NCI-H2081 treated with DMSO at 0.1 percent for 48 hours (cell line): ENCODE measurements at places on chromosomes 11 and 22.

DNA sequence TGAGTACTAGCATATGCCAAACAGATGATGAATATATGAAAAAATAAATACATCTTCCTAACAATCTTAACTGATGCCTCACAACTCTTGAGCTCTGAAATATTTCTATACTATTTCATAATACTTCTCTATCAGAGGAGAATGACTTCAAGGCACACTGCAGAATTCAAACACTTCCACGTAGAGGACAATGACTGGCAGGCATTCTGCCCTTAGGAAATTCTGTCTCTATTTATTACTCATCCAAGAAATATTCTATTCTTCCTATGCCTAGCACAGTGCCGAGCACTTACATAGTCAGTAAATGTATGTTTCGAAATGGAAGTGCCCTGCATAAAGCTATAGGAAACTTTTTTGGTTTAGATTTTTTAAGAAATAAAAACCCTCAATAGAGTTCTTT lies 809.1 kb downstream of the DLG2 start:
- no peak for DNase-seq

- DNase-seq = no peak
These were observed 533.6 kb downstream of the CNTN5 start for GRCh38 chr11:99554232-99554903.

- no peak for DNase-seq
These were observed 39.1 kb downstream of the TMEM123 start for GRCh38 chr11:102413497-102413896.

- DNase-seq = no peak
These were observed 94.9 kb downstream of the SEZ6L start for GRCh38 chr22:26264162-26264561.

DNA sequence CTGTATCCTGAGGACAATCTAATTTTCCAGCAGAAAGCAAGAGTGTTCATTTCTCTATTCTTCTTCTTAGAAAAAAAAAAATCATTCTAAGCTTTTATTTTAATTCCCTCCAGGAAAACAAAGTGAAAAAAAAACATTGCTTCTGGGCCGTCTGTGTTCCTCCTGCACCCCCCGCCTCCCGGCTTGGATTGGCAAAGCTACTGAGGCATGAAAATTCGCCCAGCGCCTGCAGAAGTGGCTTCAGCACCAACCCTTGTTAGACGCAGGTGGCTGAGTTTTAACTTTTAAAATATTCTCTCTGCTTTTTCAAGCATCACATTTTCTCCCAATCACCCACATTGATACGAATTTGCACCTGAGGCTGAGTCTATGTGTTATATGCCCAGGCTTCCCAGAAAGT lies 401.6 kb downstream of the BRD1 start:
- no peak for DNase-seq

GRCh38 chr11:36432738-36433137 lies 77.3 kb downstream of the TRAF6 start:
- no peak for DNase-seq

- DNase-seq = no peak
These were observed 19.8 kb upstream of the PGM2L1 start for GRCh38 chr11:74417860-74418508.

DNA sequence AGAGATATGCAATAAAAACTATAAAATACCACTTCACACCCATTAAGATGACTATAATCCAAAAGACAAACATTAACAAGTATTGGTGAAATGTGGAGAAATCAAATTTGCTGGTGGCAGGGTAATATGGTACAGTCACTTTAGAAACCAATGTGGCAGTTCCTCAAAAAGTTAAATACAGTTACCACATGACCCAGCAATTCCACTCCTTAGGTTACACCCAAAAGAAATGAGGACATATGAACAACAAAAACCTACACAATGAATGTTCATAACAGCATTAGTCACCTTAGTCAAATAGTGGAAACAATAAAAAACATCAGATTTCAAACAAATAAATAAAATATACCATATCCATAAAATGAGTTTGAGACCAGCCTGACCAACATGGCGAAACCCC lies 52.6 kb downstream of the RDX start:
- DNase-seq = no peak

DNA sequence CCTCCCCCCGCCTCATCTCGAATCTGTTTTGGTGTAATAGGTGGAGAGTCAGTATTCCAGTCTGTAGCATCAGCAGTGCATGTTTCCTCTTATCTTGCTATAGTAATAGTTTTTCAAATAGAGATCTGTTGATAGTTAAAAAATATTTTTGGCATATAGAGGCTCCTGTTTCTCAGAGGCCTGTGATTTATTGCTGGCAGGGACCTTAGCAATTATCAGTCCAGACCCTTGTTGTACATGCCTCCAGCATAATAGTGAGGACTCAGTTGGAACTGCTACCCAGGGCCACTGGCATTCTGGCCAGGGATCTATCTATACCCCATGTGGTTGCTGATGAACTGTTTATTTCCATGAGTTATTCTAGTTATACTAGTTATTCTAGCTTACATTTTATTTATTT lies 52.6 kb downstream of the SPECC1L start:
- no peak for DNase-seq

DNA sequence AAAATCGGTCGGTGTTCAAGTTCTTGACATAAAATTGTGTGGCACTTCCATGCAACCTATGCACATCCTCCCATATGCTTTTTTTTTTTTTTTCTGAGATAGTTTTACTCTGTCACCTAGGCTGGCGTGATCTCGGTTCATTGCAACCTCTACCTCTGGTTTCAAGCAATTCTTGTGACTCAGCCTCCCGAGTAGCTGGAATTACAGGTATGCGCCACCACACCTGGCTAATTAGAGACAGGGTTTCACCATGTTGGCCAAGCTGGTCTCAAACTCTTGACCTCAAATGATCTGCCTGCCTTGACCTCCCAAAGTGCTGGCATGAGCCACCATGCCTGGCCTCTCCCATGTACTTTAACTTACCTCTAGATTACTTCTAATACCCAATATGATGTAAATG lies 15.0 kb downstream of the GLB1L3 start:
- no peak for DNase-seq

GRCh38 chr11:1295591-1295990 lies 13.8 kb downstream of the TOLLIP start:
- no peak for DNase-seq

DNA sequence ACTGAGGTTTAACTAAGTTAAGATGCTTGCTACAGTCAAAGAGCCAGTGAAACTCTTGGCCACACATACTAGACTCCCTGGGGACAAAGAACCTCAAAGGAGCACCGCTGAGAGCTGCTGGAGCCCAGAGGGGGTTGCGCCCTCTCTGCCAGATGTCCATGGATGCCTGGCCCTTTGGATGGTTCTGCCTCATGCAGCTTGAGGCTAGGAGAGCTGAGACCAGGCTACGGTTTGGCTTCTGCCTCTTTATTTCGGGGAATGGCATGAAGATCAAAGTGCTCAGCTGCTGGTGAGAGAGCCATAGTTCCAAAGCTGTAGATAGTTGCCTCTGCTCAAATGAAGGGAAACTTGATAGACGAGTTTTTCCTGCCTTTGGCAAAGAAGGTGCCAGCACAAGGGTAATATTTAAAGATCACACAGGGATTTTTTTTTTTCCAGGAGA lies 43.0 kb downstream of the RASSF10 start:
- DNase-seq = no peak

DNA sequence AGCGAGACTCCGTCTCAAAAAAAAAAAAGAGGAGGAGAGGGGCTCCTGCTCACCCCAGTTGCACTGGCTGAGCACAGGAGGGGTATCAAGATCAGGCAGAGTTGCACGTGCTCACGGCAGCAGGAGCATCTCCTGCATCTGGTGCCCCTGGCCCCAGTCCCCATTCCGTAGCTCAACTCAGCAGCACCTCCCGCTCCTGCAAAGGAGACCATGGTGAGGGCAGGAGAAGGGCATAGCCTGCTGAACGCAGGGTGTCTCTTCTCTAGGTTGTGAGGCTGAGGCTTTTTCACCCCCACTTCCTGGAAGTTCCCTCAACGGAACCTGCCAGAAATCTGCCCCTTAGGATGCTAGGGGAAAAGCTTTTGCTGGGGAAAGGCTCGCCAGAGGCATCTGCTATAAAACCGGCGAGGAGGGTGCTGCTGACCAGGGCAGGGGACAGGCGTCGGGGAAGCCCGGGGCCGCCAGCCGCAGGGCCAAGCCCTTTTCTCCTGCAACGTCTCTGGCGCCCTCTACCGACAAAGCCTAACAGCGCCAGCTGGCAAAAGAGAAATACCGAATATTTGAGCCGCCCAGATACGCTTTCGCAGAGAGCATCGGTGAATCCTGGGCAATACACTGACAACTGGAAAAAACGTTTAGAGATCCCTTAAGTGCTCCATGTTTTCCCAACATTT lies 1.0 kb upstream of the PPP6R2 start:
- no peak for DNase-seq

GRCh38 chr22:38435010-38435409 lies 20.0 kb downstream of the KCNJ4 start:
- no peak for DNase-seq

- DNase-seq = no peak
These were observed 9.1 kb downstream of the USP35 start for GRCh38 chr11:78197816-78198215.

- peak; percentile 23 for DNase-seq
These were observed 41.1 kb downstream of the GRAMD4 start for GRCh38 chr22:46661221-46661851.

DNA sequence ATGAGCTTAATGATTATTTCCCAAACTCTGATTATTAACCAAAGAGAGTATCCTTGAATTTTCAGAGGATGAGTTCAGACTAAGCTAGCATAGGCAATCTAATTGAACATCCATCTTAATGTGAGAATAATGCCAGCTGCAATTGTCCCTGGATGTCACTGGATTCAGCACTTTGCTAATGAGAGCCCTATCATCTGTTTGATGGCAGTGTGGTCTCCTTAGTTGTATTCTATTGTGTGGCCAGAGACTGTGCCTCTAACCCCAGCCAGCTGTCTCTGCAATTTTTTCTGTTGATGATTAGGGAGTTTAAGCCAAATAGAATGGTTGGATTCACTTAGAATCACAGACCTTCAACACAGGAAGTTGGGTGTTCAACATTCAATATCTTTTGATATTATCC lies 1249.5 kb downstream of the FAM181B start:
- DNase-seq = no peak
